ENCODE measurements at places on chromosomes 16 and 17.

- no peak for DNase-seq
These were observed 4.7 kb downstream of the MSRB1 start for GRCh38 chr16:1938316-1938715.

DNA sequence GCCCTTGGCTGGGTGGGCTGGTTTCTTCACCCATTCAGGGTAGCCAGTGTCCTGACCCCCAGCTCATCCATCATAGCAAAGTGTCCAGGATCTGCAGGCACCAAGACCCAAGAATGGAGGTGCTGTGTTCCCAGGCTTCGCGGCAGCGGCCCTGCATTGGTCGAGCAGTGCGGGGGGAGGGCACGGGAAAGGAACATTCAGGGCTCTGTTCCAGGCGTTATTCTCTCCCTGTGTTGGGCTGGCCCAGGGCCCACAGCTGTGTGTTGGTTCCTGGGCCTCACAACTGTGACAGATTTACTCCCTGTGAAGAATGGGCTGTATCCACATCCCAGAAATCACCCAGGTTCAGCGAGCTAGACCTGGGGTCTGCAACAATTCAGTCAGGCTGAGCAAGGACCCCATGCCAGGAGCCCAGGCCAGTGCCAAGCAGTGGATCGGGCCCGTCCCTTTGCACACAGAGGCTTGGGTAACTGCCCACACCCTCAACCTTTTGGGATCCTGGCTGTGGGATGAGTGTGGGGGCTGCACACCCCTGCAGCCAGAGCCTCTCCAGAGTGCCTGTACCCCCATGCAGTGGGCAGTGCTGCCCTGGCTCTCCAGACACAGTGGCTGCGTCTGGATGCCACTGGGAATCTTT lies 10.0 kb downstream of the GPT2 start:
- DNase-seq = no peak

DNA sequence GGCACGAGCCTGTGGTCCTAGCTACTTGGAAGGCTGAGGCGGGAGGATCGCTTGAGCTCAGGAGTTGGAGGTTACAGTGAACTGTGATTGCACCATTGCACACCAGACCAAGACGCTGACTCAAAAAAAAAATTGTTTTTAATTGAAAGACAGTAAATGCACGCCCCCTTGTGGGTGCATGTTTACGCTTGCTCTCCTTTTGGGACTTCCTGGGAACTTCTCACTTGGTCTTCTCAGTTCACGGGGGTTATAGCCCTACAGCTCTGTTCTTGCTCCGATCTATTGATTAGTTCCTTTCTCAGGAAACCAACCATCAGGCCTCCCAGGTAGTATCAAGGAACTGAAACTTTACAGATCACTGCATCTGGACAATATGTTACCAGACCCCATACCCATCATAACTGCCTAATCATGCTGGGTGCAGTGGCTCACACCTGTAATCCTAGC lies 14.2 kb upstream of the RIPOR1 start:
- DNase-seq = peak; percentile 67

- no peak for DNase-seq
These were observed 61.4 kb upstream of the PLCG2 start for GRCh38 chr16:81717662-81718189.

DNA sequence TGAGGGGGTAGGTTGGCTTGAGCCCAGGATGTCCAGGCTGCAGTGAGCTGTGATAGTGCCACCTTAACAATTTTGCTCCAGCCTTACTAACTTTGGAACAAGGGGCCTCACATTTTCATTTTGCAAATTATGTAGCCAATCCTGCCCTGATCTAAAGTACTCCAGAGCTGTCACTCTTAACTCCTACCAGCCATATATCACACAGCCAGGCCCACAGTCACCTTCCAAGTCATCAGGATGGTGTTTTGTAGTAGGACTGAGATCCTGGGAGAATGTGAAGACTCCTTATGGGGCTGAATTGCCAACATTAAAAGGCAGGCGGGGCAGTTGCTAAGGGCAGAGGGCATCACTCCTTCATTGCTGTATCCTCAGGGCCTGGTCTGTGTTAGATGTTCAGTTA lies 243.0 kb downstream of the MRTFB start:
- DNase-seq = no peak
